DMS53 (cell line): ENCODE measurements at places on chromosomes 11 and 22.

- peak; percentile 68 for DNase-seq
These were observed 16.1 kb downstream of the NCAPD3 start for GRCh38 chr11:134207538-134208239.

GRCh38 chr11:123702696-123703095, 38.8 kb downstream of the ZNF202 start:
- no peak for DNase-seq

GRCh38 chr22:47119181-47119580, 356.7 kb downstream of the TBC1D22A start:
- no peak for DNase-seq

- no peak for DNase-seq
These were observed 623.6 kb downstream of the BRD1 start for GRCh38 chr22:49203859-49204598.

DNA sequence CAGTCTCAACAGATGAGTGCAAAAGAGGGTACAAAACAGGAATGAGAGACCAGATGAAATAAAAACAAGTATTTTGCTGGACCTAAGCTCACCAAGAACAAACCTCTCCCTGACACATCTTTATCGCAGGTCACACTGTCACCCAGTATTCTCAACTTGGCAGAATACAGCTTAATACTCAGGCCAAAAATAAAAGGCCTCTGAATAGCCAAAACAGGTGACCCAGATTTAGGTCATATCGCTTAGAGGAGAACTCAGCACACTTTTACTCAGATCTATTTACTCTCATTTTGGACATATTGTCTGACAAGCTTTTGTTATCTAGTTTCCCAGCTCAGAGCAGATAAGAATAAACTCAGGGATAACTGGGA, 216.9 kb upstream of the SYN3 start:
- no peak for DNase-seq

DNA sequence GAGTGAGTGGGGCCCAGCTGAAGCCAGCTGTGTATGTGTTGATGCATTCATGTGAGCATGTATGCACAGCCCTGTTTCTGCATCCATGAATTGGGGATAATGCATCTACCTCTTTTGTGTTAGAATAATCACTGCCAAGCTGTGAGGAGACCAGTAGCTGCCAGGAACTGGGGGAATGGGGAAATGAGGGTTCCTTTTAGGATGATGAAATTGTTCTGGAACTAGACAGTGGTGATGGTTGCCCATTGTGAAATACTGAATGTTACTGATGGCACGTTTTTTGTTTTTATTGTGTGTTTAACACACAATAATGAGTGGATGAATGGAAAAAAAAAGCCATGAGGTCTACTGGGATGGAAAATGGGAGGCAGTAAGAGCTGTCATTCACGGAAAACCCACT, 45.3 kb upstream of the WNT11 start:
- no peak for DNase-seq

- DNase-seq: peak; percentile 5
These were observed 143.5 kb downstream of the MSANTD4 start for GRCh38 chr11:105878510-105878909.

GRCh38 chr22:31958625-31959239, 14.4 kb downstream of the YWHAH start:
- DNase-seq: no peak
